Fibroblast of lung (primary cell): ENCODE measurements at places on chromosomes 6 and 20.

DNA sequence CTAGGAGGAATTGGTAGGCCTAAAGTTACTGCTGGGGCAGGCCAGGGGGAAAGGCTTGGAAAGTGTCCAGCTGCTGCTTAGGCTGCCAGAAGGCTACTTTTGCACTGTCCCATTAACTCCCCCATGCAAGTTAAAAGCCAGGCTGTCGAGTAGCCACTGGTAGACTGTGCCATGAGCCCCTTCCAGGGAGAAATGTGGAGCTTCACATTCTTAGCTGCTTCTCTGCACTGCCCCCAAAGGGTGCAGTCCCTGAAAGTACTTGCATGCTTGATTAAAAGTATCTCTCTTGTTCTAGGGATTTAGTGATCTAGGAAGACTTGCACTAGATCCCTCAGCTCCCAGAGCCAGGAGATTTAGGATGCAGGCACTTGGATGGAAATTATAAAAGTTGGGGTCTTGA is 57.3 kb downstream of the CDC5L start:
- DNase-seq = no peak

DNA sequence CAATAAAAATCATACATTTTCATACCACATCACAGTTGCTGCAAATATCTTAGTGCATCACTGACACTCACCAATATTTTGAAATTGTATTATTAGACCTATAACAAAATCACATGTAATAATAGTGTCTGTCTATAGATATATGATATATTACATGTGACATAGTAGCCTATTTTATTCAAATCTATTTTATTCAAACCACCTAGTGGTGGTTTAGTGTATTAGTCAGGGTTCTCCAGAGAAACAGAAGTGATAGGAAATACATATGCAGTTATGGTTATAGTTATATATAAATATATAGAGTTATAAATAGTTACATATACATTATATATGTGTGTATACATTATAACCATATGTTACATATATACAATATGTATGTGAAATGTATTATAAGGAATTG is 366.5 kb upstream of the ARID1B start:
- no peak for DNase-seq

- DNase-seq = no peak
Observed at GRCh38 chr6:21404577-21404976, 189.0 kb upstream of the SOX4 start.

GRCh38 chr6:36852481-36853147 is 13.4 kb upstream of the CPNE5 start:
- DNase-seq = peak; percentile 67

- peak; percentile 88 for DNase-seq
Observed at GRCh38 chr6:35489995-35490791, 6.7 kb downstream of the TEAD3 start.

- no peak for DNase-seq
Observed at GRCh38 chr6:160768101-160768500, 66.1 kb downstream of the PLG start.

DNA sequence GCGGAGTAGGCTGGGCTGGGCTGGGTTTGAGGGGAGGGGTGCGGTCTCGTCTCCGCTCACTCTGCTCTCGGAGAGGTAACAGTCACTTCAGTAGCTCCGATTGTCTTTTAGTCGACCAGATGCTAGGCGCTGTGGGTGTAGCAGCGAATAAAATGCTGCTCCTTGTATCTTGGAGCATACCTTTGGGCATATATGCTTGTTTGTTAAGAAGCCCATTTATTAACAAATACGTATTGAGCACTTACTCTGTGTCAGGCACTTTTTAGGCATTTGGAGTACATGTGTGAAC is 545 bp downstream of the ACTR5 start:
- no peak for DNase-seq

DNA sequence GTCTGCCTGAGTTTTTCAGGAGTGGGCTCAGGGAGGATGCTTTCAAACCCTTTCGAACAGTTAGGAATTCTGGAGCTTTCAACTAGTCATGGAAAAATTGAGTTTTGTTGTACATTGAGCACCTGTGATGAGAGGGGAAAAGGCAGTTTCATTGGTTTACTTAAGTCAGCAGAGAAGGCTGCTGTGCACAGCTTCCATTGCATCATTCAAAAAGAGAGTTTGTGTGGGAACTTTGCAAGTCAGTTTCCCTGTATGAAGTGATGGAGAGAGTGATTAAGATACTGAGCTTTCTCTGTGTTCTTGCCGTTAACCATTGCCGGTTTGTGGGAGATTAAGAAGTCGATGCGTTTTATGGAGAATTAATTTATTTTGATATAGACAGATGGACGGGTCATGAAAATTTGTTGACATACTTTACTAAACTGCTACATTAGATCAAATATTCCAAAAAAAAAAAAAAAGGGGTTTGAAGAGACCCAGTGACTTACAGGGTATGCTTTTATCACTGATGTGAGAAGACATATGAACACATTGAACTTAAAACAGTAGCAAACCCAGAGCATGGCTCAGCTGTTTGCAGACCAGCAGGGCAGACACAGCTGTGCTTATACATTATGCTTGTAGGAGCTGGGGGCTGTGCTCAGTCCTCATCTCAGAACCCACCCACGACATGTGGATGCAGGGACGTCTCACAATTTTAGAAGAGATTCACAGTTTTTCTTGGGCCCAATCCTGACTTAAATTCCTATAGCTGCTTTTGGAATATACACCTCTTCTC is 234.1 kb downstream of the SOX4 start:
- no peak for DNase-seq

DNA sequence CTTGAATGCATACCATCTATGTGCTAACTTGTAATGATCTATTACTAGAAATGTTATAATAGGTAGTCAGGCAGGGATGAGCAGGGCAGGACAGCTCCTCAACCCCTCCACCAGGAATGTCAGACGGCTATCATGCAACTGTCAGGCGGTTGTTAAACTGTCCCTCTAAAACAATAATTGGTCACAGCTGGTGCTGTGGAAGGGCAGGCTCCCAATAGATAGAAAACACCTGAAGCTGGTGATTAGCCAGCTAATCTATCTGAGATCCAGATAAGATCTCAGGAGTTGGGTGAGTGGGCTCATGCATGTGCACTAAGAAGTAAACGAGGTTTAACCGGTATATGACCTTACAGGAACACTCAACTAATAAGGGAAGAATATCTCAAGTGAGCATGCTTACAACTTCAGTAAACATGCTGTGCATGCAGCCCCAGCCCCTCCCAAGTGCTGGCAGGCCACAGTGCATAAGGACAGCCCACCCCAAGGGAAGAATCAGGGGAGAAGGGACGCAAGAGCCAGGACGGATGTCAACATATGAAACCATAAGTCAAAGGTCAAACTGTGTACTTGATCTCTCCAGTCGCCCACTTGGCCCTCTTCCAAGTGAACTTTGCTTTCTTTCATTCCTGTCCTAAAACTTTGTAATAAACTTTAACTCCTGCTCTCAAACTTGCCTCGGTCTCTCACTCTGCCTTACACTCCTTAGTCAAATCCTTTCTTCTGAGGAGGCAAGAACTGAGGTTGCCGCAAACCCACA is 566.2 kb upstream of the NRSN1 start:
- DNase-seq = peak; percentile 3

GRCh38 chr6:118403036-118403435 is 145.1 kb upstream of the PLN start:
- DNase-seq = no peak

- no peak for DNase-seq
Observed at GRCh38 chr20:10089871-10090587, 55.2 kb downstream of the ANKEF1 start.

GRCh38 chr20:16517946-16518783 is 55.1 kb downstream of the KIF16B start:
- peak; percentile 14 for DNase-seq

DNA sequence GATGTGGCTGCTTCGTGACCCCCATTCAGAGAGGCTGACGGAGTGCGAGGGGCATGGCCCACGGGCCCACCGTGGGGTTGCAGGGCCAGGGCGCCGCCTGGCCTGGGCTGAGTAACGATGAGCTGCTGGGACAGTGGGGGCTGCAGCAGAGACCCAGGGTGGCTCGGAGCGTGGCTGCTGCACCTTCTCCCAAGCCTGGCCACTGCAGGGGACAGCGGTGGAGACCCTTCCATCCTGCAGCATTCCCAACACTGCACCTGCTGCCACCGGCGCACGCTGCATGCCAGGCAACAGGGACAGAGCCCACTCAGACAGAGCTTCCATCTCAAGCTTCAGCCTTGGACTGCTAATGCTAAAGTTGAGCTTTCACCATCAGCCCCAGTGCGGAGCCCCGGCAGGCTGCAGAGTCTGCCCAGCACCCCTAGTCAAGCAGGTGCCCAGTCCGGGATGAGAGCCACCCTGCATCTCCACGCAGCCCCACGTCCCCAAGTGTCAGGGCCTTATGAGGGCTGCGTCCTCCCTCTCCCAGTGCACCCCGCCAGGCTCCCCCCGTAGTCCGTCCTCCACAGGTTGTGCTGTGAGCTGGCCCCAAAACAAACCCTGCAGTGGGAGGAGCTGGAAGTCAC is 89.4 kb upstream of the AFDN start:
- no peak for DNase-seq
